ENCODE measurements at places on chromosomes 7 and 10. TPM values are rescaled to one million over a fixed set of nuclear protein-coding genes. Genes with fewer than 3 reads are reported as not detected.

DNA sequence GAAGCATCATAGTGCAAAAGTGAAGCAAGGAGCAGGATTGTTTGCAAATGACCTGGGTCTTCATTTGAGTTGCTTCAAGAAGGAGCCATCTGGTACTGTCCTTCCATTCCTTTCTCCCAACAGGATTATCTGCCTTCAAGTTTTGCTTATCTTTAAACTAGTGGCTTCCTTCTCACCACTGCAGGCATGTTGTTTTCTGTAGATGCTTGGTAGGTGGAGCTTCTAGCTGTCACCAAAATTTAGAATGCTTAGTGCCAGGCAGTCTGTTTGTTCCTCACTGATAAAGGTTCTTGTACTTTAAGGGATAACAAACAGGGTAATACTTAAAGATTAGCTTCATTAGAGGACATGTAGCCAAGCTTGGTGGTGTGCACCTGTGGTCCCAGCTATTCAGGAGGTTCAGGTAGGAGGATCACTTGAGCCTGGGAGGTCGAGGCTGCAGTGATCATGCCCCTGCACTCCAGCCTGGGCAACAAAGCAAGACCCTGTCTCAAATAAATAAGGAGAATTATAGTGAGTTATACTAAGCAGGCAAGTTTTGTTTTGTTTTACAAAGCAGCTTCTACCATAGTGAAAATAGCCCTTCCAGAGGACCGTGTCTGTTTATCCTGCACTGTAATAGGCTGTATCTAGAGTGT is 5.7 kb downstream of the ARL5B start:
- DNase-seq, result no peak

- DNase-seq, result no peak
These were observed 36.1 kb upstream of the CHST15 start for GRCh38 chr10:124129471-124129870.

- DNase-seq, result no peak
These were observed 48.5 kb downstream of the RASGEF1A start for GRCh38 chr10:43218206-43218950.

GRCh38 chr7:20778063-20778721 is 8.5 kb downstream of the SP8 start:
- no peak for DNase-seq

- DNase-seq, result no peak
These were observed 478.4 kb downstream of the ARL4A start for GRCh38 chr7:13165854-13166253.

DNA sequence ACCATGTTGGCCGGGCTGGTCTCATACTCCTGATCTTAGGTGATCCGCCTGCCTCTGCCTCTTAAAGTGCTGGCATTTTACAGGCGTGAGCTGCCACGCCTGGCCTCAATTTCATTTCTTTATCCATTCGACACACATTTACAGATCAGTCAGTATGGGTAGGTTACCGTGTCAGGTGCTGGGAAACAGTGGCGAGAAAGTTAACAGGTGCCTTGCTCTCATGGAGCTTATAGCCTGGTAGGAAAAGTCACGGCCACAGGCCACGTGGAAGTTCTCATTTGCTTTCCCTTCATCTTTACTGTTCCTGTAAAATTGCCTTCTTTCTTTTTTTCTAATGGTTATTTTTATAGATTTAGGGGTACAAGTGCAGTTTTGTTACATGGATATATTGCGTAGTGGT is 2.6 kb upstream of the CAMK1D start:
- no peak for DNase-seq

DNA sequence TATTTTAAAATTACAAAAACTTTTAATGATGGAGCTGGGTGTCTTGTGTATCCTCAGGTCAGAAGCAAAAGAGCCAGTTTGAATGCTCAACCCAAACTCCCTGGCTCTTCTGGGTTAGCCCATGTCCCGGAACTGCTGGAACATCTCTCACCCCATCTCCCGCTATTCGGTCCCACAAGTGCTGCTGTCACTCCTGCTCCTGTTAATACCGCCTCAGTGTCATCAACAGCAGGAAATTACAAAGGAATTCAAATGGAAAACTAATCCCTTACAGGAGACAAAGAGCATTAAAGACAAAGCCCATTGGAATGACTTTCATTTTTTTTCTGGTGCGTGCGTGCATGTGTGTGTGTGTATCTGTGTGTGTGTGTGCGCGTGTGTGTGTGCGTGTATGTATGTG is 112.0 kb upstream of the C7orf33 start:
- no peak for DNase-seq

DNA sequence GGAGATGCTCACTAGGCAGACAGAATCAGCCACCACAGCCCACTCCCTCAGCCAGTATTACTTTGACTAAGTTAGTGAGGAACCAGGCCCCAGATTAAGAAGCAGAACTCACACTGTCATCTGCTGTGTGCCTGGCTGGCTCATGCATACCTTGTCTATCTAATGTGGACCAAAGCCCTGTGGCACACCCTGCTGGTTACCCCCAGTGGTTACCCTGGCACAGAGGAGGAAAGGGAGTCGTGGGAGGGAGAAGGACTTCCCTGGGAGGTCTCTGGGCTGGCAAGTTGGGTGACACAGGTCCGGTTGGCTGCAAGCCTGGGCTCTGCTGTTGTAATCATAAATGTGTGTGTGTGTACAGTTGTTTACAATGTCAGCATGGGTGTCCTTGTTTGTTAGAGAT is 7.5 kb upstream of the SH2D4B start:
- no peak for DNase-seq

GRCh38 chr10:132487241-132488135 is 50.1 kb upstream of the INPP5A start:
- no peak for DNase-seq

GRCh38 chr7:994592-995308 is 11.8 kb downstream of the CYP2W1 start:
- no peak for DNase-seq

- no peak for DNase-seq
These were observed 303.5 kb downstream of the AHR start for GRCh38 chr7:17601921-17602320.

- no peak for DNase-seq
These were observed 141.6 kb upstream of the AKR1E2 start for GRCh38 chr10:4684434-4684833.

DNA sequence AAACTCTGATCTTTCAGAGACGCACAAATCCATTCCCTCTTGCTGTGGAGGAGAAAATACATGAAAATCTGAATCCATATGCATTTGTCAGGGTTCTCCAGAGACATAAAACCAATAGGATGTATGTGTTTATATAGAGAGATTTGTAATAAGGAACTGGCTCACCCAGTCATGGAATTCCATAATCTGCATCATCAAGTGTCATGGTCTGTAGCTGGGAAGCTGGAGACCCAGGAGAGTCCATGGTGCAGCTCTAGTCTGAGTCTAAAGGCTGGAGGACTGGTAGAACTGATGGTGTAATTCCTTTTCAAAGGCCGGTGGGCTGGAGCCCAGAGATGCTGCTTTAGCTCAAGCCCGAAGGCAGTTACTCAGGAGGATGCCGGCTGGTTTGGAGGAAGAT is 134.0 kb downstream of the TCF7L2 start:
- DNase-seq, result no peak

- DNase-seq, result no peak
These were observed 6.1 kb upstream of the VGF start for GRCh38 chr7:101171442-101171837.

DNA sequence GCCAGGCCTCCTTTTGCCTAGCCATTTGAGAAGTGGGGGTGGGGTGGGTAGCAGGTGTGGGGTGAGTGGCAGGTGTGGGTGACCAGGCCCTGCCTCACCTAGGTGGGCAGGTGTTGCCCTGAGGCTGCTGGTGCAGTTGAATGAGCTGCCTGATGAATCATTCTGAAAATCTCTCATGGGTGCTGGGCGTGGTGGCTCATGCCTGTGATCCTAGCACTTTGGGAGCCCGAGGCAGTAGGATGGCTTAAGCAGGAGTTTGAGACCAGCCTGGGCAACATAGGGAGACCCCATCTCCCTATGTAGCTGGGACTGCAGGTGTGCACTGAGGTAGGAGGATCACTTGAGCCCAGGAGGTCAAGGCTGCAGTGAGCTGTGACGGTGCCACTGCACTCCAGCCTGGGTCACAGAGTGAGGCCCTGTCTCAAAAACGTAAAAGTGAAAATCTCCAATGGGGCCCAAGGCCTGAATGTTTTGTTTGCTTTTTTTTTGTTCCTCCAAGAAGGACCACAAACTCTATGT is 17.7 kb downstream of the TSPAN14 start:
- DNase-seq, result no peak

GRCh38 chr7:138396251-138397070 is 63.6 kb upstream of the TRIM24 start:
- no peak for DNase-seq

GRCh38 chr10:91909117-91909677 is at the start of gene FGFBP3:
Gene FGFBP3, minus strand, starts transcription at chr10:91909486. Its CDS starts 517 bp downstream, at chr10:91908969.
- peak; percentile 19 for DNase-seq

DNA sequence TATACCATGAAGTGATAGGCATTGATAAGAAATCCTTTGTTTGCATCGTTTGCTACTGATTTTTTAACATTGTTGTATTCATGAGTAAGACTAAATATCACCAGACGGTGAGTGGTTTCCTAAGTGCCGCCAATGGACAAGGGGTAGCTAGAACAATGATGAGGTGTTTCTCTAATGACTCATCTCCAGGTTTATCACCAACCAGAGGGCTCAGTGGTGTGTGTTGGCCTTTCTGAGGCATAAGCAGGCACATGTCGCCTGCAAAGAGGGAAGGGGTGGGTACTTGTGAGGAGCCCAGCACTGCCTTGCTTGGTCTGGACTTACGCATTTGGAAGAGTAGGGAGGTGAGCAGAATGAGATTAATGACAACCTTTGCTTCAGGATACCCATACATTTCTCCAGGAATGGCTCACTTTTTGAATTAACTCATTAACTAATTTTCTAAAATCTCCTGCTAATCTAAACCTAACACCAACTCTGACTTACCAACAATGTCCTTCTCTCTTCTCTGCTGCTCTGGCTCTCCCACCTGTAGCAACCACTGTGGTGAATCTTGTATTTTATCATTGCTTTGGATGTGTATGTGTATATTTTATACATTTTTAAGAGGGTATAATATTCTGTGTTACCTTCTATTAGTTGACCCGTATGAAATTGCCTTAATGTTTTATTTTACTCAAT is 722.6 kb downstream of the GRID1 start:
- DNase-seq, result no peak

GRCh38 chr10:72086466-72087391 is 1.6 kb downstream of the SPOCK2 start:
- DNase-seq, result no peak

DNA sequence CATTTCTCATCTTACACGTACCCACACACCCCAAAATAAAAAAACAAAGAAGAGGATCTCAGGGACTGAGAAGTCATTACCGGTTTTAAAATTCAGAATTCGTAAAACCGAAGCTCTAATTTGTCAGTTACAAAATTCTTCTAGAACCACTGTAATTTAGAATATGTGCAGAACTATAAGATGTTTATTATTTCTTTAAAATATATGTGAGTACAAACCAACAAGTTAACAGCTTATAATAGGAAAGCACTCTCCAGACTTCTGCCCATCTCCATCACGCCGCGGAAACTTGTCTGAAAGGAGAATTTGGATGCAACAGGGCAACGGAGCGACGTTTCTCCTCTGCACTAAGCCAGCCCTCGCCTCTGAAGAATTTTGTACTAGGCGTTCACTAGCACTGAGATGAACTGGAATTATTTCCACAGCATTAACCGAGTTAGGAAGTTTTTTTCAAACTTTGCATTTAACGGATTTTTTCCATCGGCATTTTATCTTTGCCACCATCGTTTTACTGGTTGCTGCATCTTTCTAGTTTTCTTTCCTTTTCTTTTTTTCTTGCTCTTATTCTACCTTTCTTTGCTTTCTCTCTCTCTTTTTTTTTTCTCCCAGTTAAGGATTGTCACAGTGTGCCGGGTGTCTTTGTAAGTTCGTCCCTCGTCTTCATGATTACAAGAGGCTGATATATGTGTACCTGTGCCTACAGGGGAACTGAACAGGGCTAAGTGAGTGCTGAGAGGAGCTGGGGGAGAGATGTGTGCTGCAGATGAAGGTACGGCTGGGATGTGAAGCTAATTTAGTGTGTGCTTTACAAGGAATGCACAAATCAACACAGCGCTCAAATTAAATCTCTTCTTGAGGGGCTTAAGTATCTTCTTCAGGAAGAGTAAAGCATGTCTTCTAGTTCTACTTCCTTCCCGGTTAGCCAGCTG is 295.9 kb upstream of the NFE2L3 start:
- DNase-seq, result no peak

GRCh38 chr7:132840199-132840598 is 241.7 kb downstream of the CHCHD3 start:
- DNase-seq, result no peak

GRCh38 chr10:92356041-92356440 is 65.1 kb downstream of the MARCHF5 start:
- DNase-seq, result no peak

GRCh38 chr7:117164620-117165019 is 158.2 kb downstream of the WNT2 start:
- DNase-seq, result no peak

DNA sequence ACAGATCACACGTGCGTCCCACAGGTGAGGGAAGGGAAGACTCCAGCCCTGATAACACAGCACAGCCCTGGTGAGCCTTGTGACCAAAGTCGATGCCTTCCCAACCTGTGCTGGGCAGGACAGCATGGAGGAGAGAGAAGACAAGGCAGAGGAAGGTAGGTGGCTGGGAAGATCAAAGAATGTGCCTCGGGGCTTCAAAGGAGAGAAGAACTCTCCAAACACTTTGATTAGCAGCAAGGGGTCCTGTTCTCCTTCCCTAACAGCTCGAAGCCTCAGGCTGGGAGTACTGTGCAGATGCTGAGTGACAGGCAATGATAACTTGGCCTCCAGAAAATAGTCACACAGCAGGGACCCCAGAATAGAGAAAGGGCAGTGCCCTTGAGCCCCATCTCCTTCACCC is 288.5 kb downstream of the TCERG1L start:
- DNase-seq, result no peak

Gene PCLO
- 0.44 TPM for total RNA-seq

Gene C10orf105
- 0.42 TPM for total RNA-seq

Gene PDZD7
- total RNA-seq, result 2.4 TPM

Gene CLRN3
- not detected for total RNA-seq

Gene ABCC2
- 1.7 TPM for total RNA-seq

Gene FBXL13
- total RNA-seq, result 1.3 TPM

Gene IDI2
- total RNA-seq, result 0.30 TPM

Gene NXPH1
- total RNA-seq, result not detected

Gene RBP3
- not detected for total RNA-seq

Gene LIPK
- not detected for total RNA-seq

Gene MYO1G
- total RNA-seq, result 10.5 TPM

Gene KLF14
- 0.22 TPM for total RNA-seq
